Upper lobe of right lung (tissue), 1 donor: ENCODE measurements at places on chromosomes 4 and X.

DNA sequence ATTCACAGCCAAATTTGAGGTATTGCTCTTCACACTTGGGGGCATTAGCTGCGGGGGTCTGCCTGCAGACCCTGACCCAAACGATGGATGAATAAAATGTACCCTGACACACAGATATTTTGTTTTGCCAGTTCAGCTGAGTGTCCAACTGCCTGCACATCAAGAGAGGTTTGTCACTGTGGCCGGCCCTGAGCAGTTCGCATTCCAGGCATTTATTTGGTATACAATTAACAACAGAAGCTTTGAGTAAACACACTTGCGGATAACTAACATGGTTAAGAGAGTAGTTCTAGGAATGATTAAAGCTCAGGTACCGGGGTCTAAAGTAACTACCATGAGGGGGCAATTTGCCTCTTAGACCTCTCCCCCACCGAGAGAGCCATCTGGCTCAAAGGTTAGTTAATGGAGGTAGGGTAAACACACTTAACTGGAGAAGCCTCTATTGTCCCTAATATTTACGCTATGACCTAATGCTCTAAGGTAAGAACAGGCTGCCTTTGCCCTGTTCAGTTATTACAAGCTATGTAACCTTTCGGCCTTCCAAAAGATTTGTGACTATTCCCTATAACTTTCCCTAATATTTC, 162.0 kb downstream of the SNCA start:
- H3K4me3 ChIP-seq = no peak overlapping the region
- H3K36me3 ChIP-seq = no peaks in the 10 kb centered on the region
- no peak overlapping the region for H3K27ac ChIP-seq
- DNase-seq = no peak

DNA sequence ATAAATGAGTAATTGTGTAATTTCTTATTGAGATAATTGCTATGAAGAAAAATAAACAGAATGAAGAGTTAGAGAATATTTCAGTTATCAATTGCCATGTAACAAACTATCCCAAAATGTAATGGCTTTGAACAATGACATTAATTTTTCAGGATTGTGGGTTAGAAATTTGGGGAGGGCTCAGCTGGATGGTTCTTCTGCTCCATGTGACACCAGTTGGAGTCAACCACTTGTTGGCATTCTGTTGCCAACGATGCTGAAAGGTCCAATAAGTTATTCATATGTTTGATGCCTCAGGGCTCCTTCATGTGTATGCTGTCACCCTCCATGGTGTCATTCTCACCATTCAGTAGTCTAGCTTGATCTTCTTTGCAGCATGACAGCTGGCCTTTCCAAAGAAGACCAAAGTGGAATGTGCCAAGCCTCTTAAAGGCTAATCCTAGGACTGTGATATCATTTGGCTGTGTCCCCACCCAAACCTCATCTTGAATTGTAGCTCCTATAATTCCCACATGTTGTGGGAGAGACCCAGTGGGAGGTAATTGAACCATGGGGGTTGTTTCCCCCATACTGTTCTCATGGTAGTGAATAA, 20.9 kb upstream of the CCDC149 start:
- H3K27ac ChIP-seq = no peak overlapping the region
- H3K4me1 ChIP-seq = no peaks in the 10 kb centered on the region
- H3K36me3 ChIP-seq = no peaks in the 10 kb centered on the region
- H3K27me3 ChIP-seq = no peaks in the 10 kb centered on the region
- H3K4me3 ChIP-seq = no peak overlapping the region

- no peaks in the 10 kb centered on the region for H3K36me3 ChIP-seq
- no peak overlapping the region for H3K27ac ChIP-seq
- DNase-seq = no peak
- H3K4me3 ChIP-seq = no peak overlapping the region
- no peaks in the 10 kb centered on the region for H3K4me1 ChIP-seq
Measured at GRCh38 chrX:132292793-132293192, 73.5 kb upstream of the RAP2C start.

GRCh38 chr4:122816476-122816875, 10.2 kb upstream of the FGF2 start:
- no peaks in the 10 kb centered on the region for H3K4me1 ChIP-seq
- no peaks in the 10 kb centered on the region for H3K36me3 ChIP-seq
- H3K27me3 ChIP-seq = no peaks in the 10 kb centered on the region
- DNase-seq = no peak
- H3K27ac ChIP-seq = no peak overlapping the region
